Epithelial cell of esophagus (primary cell): ENCODE measurements at places on chromosomes 16 and 17.

DNA sequence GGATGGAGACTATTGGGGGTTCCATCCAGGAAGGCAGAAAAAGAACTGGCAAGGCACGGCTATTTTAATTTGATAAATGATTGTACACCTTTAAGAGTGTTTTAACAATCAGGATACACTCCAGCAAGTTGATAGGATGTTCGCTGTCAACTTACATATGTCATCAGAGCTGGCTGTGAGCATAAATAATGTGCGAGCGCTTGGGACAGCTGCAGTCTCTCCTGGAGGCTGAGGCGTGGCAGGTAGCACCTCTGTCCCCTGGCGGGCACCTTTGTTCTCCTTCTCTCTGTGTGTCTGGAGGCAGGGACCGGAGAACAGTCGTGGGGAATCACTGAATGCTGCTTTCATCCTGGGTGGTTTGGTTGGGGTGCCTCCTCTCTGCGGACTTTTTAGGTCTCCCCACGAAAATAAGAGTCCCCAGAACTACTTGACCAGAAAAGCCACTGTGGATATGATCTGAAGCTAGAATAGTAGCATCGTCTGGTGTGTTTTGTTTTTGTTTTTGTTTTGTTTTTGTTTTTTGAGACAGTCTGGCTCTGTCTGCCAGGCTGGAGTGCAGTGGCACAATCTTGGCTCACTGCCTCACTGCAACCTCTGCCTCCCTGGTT is 9.4 kb downstream of the BAHCC1 start:
- no peak for DNase-seq

- peak; percentile 88 for DNase-seq
Measured at GRCh38 chr17:37478187-37478586, 11.5 kb upstream of the DUSP14 start.

DNA sequence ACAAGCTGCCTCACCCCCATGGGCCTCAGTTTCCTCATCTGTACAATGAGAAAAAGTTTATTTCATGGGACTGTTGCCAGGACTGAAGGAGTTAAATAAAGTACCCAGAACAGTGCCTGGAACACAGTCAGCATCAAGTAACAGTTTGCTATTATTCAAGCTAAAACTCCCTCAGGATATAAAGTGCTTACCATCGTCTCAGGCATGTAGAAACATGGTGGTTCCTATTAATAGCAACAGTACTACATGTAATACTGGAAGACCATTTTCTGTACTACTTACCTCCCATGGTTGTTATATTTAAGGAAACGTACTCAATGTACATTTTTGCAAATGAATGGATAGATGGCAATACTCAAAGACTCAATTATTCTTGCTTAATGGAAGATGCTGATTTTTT is 93.4 kb downstream of the NCOR1 start:
- peak; percentile 89 for DNase-seq

GRCh38 chr16:61148930-61149329 is 887.3 kb downstream of the CDH8 start:
- peak; percentile 0 for DNase-seq

DNA sequence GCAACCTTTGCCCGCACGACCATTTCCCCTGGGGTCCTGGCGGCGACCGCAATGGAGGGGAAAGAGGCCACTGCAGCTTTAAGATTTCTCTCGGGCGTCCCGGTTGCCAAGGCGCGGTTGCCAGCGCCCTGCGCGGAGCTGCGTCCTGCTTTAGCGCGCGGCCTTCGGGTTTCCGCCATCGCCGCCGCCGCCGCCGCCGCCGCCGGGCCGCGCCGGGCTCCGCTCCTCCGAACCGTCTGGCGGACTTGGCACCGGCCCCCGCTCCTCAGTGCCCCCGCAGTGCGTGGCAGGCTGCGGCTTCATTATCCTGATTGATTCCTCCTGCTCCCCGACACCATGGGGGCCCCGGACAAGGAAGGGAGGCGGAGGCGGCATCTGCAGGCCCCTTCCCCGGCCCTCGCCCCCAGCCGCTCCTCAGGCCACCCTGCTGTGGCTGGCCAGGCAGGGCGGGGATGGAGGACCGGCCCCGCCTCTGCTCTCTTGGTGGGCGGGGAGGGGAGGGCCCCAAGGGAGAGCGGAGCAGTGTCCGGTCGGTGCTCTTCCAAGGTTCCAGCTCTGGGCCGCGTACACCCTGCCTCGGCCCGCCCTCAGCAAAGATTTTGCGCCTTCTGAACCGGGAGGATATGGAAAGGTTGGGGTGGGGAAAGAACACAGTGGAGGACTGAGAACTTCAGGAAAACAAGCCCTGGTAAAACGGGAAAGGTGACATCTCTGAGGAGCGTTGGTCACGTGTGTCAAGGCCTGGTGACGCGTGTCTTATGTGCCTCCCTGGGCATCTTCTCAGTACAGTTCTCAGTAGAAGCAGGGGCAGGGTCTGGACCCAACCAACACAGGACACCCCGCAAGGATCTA is 34.0 kb downstream of the NEUROD2 start:
- DNase-seq = peak; percentile 64

GRCh38 chr16:52591934-52592592 is 45.1 kb upstream of the TOX3 start:
- DNase-seq = no peak

- DNase-seq = no peak
Measured at GRCh38 chr16:85657996-85658395, 30.8 kb downstream of the GINS2 start.
